Breast epithelium (tissue), 4 donors: ENCODE measurements at places on chromosomes 7 and 10. TPM values are rescaled to one million over a fixed set of nuclear protein-coding genes. Genes with fewer than 3 reads are reported as not detected.

DNA sequence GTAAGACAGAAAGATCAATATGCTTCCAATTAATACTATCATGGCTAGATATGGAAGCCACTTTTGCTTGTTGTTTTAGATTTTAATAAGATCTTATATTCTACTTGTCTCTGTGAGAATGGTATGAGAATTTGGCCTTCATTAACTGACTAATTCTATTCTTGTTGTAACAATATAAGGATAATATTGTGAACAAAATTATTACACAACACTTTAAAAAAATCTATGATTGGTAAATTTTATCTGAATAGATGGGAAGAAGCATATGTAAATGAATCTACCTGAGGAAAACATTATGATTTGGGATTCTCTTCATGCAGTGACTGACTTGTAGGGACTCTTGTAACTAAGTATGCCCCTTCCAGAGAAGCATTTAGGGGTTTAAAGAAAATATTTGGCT lies 308.9 kb upstream of the KCND2 start:
- no peak for DNase-seq

GRCh38 chr7:55304018-55304762 lies 60.9 kb upstream of the LANCL2 start:
- no peak for DNase-seq

GRCh38 chr7:11557627-11558026 lies 274.4 kb downstream of the THSD7A start:
- DNase-seq = no peak

- no peak for DNase-seq
Measured at GRCh38 chr7:122738947-122739346, 36.2 kb upstream of the RNF148 start.

- DNase-seq = no peak
Measured at GRCh38 chr7:93018716-93019115, 99.1 kb downstream of the SAMD9 start.

DNA sequence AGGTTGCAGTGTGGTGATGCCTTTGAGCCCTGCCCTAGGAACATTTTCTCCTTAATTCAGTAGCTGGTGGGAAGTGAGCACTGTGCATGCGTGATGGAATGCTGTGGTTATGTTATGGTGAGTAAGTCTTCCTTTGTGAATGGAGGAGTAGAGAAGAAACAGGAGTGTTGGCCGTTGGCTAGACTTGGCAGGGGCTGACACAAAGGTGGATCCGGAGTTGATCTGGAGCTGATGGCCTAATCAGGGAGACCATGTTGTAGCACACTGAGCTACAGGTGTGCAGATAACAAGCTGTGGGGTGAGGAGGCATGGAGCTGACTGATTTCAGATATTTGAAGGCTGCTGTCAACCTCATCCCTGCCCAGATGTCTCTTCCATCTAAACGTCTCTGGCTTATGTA lies 122.3 kb downstream of the CNNM2 start:
- DNase-seq = no peak

The PRSS37 gene
- not detected for total RNA-seq

The DGKI gene
- 2.7 TPM for total RNA-seq

The MYPN gene
- not detected for total RNA-seq

The AKR1C2 gene
- total RNA-seq = 25.9 TPM

The CYP3A5 gene
- 8.5 TPM for total RNA-seq
